Effector memory CD8-positive, alpha-beta T cell (primary cell): ENCODE measurements at places on chromosomes 2 and 18.

GRCh38 chr2:169705927-169706326 lies 11.7 kb downstream of the PHOSPHO2 start:
- no peaks in the 10 kb centered on the region for H3K4me1 ChIP-seq
- DNase-seq: no peak
- H3K27ac ChIP-seq: no peak overlapping the region
- no peaks in the 10 kb centered on the region for H3K27me3 ChIP-seq

- peak; percentile 65 for DNase-seq
- H3K4me1 ChIP-seq: peaks cover 19% of the 10 kb centered on the region
- H3K4me3 ChIP-seq: peak within 1 kb of the TSS; percentile 89
- peaks cover 28% of the 10 kb centered on the region for H3K36me3 ChIP-seq
Observed at GRCh38 chr2:3519255-3520205, at the start of gene ADI1. Gene ADI1, minus strand, starts transcription at chr2:3519531. Its CDS starts 44 bp downstream, at chr2:3519487.

GRCh38 chr2:52064234-52064633 lies 1032.3 kb upstream of the NRXN1 start:
- H3K4me3 ChIP-seq: no peak overlapping the region
- no peak for DNase-seq
- H3K36me3 ChIP-seq: peaks cover 2% of the 10 kb centered on the region
- no peaks in the 10 kb centered on the region for H3K4me1 ChIP-seq
- H3K27ac ChIP-seq: no peak overlapping the region

- no peak overlapping the region for H3K27ac ChIP-seq
- no peak overlapping the region for H3K4me3 ChIP-seq
- H3K27me3 ChIP-seq: peaks cover 27% of the 10 kb centered on the region
- no peaks in the 10 kb centered on the region for H3K4me1 ChIP-seq
- no peak for DNase-seq
Observed at GRCh38 chr2:152623076-152623740, 94.1 kb downstream of the PRPF40A start.

DNA sequence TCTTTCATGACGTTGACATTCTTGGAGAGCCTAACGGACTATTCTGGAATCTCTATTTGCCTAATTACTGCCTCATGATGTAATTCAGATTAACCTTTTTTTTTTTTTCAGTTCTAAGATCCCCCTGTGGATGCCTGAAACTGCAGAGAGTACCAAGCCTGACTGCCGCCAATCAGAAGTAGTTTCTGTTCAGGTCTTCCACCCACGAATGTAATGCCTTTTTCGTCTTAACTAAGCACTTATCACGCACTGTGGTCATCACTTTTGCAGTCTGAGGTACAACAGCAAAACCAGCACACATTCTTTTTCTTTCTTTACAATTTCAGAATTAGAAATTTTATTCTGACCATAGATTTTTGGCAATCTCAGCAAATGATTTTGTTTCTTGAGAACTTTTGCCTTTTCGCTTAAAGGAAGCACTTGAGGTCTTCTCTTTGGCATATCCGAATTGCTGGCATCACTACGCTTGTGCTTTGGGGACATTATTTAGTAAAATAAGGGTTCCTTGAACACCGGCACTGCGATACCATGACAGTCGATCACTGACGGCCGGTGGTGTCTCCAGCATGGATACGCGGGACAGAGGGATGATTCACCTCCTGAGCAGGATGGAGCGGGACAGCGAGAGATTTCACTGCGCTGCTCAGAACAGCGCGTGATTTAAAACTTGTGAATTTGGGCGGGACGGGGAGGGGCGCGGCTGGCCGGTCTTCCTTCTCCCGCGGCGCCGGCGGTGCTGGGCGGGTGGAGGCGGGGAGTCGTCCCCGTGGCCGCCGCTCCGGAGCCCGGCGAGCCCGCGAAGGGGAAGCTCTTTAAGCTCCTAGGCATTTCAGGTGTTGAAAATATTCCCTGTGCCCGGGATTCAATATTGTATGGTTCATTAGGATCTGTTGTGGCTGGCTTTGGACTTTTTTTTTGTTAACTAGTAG lies 32.0 kb upstream of the GPR55 start:
- DNase-seq: no peak
- peak overlapping the region; percentile 71 for H3K27ac ChIP-seq
- peaks cover 93% of the 10 kb centered on the region for H3K27me3 ChIP-seq
- peak overlapping the region; percentile 88 for H3K4me3 ChIP-seq

DNA sequence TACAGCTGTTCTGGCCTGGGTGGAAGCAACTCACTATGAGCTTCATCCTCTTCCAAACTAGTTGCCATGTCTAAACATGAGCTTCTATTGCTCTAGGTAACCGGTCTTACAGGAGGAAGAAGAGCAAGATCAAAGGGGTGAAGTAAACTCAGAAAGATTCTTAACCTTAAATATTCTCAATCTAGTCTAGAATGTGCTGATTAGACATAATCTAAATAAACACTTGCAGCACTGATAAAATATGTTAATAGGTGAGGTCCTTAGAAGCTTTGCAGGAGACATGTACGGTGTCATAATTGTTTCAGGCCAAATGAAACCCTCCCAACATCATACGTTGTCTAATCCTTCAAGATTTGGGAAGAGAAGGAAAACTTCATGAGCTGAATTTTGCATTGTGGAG lies 431.6 kb upstream of the FSHR start:
- no peak overlapping the region for H3K4me3 ChIP-seq
- H3K27ac ChIP-seq: no peak overlapping the region
- H3K27me3 ChIP-seq: no peaks in the 10 kb centered on the region
- no peaks in the 10 kb centered on the region for H3K36me3 ChIP-seq
- no peaks in the 10 kb centered on the region for H3K4me1 ChIP-seq

DNA sequence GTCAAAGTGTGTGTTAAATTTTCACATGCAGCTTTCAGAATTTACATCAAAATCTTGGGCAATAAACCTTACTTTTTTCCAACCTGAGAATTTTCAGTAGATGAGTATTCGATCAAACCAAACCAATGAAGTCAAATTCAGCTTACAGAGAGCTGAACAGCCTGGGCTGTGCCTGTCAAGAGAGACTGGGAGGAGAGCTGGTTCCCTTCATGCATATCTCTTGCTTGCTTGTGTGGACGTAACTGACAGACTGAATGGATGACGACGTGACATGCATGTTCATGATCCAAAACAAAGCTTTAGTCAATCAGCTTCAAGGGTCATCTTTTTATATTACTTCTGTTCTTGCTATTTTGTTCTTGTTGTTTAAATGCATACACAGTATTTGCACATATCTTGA lies 145.2 kb downstream of the GALNT3 start:
- DNase-seq: no peak
- H3K4me1 ChIP-seq: no peaks in the 10 kb centered on the region
- peaks cover 30% of the 10 kb centered on the region for H3K27me3 ChIP-seq
- H3K4me3 ChIP-seq: no peak overlapping the region
- H3K27ac ChIP-seq: no peak overlapping the region
- no peaks in the 10 kb centered on the region for H3K36me3 ChIP-seq

GRCh38 chr2:129828792-129829191 lies 150.7 kb upstream of the RAB6C start:
- H3K27me3 ChIP-seq: peaks cover 41% of the 10 kb centered on the region
- DNase-seq: no peak
- H3K4me1 ChIP-seq: no peaks in the 10 kb centered on the region
- no peak overlapping the region for H3K27ac ChIP-seq
- H3K36me3 ChIP-seq: no peaks in the 10 kb centered on the region
- H3K4me3 ChIP-seq: no peak overlapping the region

- H3K27ac ChIP-seq: no peak overlapping the region
- H3K27me3 ChIP-seq: peaks cover 16% of the 10 kb centered on the region
- no peak for DNase-seq
- H3K36me3 ChIP-seq: no peaks in the 10 kb centered on the region
- no peaks in the 10 kb centered on the region for H3K4me1 ChIP-seq
- H3K4me3 ChIP-seq: no peak overlapping the region
Observed at GRCh38 chr18:32301361-32301760, 111.5 kb downstream of the MEP1B start.

DNA sequence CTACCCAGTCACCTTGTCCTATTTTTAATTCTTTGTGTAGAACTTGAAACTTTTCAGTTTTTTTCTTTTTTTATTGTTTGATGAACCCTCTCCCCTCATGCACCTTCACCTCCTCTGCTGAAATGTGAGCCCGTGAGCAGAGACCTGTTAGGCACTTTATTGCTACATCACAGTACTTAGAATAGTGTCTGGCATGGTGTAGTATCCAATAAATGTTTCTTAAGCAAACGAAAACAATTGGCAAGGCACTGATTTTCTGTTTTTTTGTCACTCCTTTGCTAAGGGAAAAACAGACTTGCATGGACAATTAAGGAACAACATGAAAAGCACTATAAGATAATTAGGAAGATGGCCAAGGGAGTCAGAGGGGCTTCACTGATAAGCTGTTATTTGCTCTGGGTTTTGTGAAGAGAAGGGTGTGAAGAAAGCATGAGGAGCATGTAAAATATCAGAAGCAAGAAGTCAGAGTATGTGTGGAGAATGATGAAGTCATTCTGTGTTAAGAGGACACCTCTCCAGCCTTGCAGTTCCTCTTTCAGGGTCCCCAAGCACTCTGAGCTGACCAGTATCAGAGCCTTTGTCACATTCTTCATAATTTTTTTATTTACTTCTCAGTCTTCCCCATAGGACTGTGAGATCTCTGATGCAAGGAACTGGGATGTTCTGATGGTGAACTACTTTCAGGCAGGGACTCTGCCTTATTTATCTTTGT lies 99.7 kb upstream of the CAVIN2 start:
- H3K27me3 ChIP-seq: peaks cover 11% of the 10 kb centered on the region
- H3K36me3 ChIP-seq: no peaks in the 10 kb centered on the region
- DNase-seq: no peak
- H3K4me1 ChIP-seq: no peaks in the 10 kb centered on the region

DNA sequence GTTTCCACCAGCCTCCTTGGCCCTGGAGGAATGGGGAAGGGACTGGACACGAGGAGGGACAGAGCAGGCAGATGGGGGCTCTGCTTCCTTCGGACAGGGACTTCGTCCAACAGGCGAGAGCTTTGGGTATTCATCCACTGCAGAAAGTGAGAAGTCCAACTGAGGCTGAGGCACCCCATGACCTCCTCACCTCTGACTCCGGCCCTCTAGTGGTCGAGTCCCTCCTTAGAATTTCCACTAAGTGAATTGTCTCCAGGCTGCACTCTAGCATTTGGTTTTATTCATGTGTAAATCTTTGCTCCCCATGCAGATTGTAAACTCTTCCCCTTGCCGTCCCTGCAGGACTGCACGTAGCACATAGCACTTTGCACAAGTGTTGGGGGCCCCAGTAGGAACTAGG lies 75.6 kb downstream of the TMEM247 start:
- H3K4me1 ChIP-seq: peaks cover 50% of the 10 kb centered on the region
- no peak overlapping the region for H3K4me3 ChIP-seq
- H3K36me3 ChIP-seq: peaks cover 16% of the 10 kb centered on the region
- no peaks in the 10 kb centered on the region for H3K27me3 ChIP-seq
- DNase-seq: no peak
- no peak overlapping the region for H3K27ac ChIP-seq

- no peak overlapping the region for H3K27ac ChIP-seq
- no peak for DNase-seq
- H3K4me3 ChIP-seq: no peak overlapping the region
- H3K27me3 ChIP-seq: peaks cover 18% of the 10 kb centered on the region
Observed at GRCh38 chr2:16745466-16745865, 79.8 kb upstream of the CYRIA start.

DNA sequence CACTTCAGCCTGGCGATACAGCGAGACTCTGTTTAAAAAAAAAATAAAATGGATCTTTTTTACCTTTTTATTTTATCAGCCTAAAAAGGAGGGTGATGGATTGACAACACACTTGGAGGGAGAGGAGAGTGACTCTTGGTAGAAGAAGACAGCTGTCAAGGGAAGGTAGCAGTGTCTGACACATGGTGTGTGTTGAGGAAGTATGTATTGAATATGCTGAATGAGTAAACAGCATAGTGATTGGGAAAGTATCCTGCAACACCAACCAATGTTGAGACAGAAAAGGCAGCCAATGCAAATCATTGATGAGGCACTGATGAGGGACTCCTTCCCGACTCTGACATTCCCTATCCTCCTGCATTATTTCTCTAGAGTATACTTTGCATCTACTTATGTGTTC lies 306.4 kb downstream of the LPIN1 start:
- H3K4me3 ChIP-seq: no peak overlapping the region
- DNase-seq: no peak
- H3K27me3 ChIP-seq: peaks cover 5% of the 10 kb centered on the region
- H3K27ac ChIP-seq: no peak overlapping the region
- peaks cover 3% of the 10 kb centered on the region for H3K36me3 ChIP-seq

- no peak for DNase-seq
- H3K4me3 ChIP-seq: no peak overlapping the region
- H3K27ac ChIP-seq: no peak overlapping the region
- H3K4me1 ChIP-seq: peaks cover 5% of the 10 kb centered on the region
- H3K36me3 ChIP-seq: no peaks in the 10 kb centered on the region
- H3K27me3 ChIP-seq: peaks cover 33% of the 10 kb centered on the region
Observed at GRCh38 chr18:46754188-46754587, 2.7 kb downstream of the ST8SIA5 start.

- H3K36me3 ChIP-seq: no peaks in the 10 kb centered on the region
- H3K4me3 ChIP-seq: no peak overlapping the region
- H3K27ac ChIP-seq: no peak overlapping the region
- no peaks in the 10 kb centered on the region for H3K27me3 ChIP-seq
- H3K4me1 ChIP-seq: no peaks in the 10 kb centered on the region
- DNase-seq: no peak
Observed at GRCh38 chr2:103445347-103445746, 683.5 kb downstream of the TMEM182 start.

DNA sequence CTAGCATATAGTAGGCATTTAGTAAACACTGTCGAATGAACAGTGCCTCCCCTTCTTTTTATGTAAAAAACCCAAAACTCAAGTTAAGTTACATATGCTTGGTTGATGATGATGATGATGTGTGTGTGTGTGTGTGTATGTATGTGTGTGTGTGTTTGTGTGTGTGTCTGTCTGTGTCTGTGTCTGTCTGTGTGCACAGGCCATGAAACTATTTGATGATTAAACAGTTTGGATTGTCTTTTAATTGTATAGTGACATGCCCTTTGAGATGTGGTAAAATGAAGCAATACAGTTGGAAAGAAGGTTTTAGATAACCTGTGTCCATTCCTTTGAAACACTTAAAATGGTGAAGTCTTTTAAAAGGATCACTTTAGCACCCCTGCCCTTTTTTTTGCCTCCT lies 105.6 kb downstream of the MAP4K4 start:
- H3K4me1 ChIP-seq: peaks cover 70% of the 10 kb centered on the region
- H3K27ac ChIP-seq: peak overlapping the region; percentile 10
- peaks cover 7% of the 10 kb centered on the region for H3K36me3 ChIP-seq
- DNase-seq: no peak

GRCh38 chr2:45331410-45331786 lies 279.7 kb downstream of the SRBD1 start:
- no peak overlapping the region for H3K4me3 ChIP-seq
- H3K4me1 ChIP-seq: no peaks in the 10 kb centered on the region
- no peak for DNase-seq
- H3K27me3 ChIP-seq: peaks cover 42% of the 10 kb centered on the region
- no peak overlapping the region for H3K27ac ChIP-seq
